ENCODE measurements at places on chromosomes 2 and 18.

GRCh38 chr2:1051075-1051474 is 100.4 kb downstream of the SNTG2 start:
- no peak for DNase-seq

- DNase-seq: no peak
Observed at GRCh38 chr2:23925702-23926289, 1.1 kb downstream of the ATAD2B start.

DNA sequence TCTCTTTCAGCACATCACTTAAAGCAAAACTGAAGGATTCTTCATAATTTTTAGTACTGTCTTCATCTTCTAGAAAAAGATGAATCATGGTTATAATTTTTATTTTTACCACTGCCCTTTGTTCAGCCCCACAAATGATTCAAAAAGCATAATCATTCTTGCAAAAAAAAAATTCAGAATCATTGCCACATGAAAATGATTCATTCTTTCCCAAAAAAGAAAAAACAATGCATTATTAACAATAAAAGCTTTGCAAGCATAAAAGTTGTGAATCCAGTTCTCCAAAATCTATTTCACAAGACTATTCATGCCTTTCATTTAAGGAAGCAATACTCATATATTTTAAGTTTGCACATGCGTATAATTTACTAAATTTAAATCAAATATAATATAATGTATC is 204.8 kb downstream of the RBM43 start:
- DNase-seq: no peak

DNA sequence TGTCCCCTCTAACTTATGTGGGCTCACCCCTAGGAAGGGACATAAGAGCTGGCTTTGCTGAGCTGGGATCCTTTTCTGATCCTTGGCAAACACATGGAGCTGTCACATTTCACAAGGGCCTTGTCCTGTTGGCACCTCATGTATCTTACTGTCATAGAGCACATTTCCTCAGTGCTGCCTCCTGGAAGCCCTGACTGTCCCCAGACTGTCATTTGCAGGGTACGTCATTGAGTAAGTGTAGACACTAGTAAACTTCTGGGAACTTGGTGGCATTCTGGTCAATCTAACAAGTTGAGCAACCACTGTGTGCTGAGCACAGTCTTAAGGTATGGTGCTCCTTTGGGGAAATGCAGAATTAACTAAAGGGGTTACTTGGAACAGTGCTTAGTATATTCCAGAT is 94.5 kb upstream of the IL1R2 start:
- no peak for DNase-seq

DNA sequence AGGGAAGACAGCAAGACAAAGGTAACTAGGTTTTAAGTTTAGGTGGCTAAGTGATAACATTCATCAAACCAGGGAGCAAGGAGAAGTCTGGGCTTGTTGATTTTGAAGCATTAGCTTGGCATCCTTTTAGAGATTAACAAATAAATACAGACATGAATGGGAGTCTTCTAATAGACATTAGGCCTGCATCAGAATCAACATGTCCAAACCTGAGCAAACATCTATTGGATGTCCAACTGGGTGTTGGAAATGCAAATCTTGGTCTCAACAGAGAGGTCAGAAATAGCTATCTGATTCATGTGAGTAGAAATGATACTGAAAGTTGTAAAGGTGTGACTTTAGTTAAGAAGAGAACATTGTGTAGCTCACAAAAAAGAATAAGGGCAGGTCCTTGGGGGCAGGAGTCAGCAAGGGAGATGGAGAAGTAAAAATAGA is 85.5 kb upstream of the RND3 start:
- no peak for DNase-seq

- no peak for DNase-seq
Observed at GRCh38 chr2:163374282-163374681, 361.5 kb downstream of the FIGN start.

DNA sequence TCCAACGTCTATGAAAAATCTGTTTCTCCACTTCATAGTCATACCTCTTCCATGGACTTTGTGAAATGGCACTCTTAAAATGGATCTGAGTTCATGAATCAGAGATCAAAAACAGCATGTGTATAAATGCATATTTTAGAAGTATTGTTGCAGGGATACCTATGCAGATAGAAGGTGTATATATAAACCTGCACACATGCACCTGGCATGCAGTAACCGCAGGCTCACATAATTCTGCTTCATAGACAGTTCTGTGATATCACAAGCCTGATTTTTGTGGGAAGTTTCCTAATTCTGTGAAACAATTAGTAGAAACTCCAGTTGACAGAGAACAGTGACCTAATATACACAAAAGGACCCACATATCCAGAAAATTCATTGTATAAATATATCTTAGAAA is 421.7 kb downstream of the TGIF1 start:
- DNase-seq: no peak

- no peak for DNase-seq
Observed at GRCh38 chr2:13227578-13227977, 510.8 kb downstream of the TRIB2 start.

DNA sequence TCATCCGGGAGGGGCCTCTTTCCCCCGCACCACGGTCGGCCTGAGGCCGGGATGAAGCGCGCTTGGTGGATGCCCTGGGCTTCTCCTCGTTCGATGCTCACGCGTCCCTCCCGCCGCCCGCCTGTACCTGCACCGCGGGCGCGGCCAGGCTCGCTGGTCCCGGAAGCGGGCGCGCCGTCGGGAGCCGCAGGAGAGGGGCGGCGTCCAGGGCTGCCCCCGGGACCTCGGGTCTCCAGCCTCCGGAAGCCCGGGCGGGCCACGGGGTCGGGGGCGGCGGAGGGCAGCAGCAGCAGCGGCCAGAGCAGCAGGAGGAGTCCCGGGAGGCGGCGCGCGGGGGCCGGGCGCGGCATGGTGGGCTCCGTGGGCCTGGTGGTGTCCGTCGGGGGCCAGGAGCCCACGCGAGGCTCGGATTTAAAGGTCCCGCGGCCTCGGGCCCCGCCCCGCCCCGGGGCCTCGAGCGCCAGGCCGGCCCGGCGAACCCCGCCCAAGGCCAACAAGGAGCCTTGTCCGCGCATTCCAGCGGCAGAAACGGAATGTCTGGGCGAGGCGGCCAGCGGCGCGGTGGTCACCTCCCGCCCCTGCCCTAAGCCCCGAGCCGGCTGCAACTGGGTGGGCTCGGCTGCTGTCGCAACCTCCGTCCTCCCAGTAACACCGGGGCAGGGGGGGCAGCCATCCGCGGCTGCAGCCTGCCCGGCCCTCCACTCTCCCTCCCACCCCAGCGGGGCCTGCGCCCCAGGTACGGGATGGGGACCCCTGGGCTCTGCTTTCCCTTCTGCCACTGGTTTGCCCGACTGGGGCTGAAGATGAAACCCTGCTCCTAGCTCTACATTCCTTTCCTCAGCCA is at the start of gene MATN3:
MATN3 (minus strand) TSS at position 387 of the 844 bp plus-strand sequence; CDS start at position 350, 37 bp downstream.
- peak; percentile 13 for DNase-seq

GRCh38 chr2:192146069-192147015 is 48.4 kb downstream of the TMEFF2 start:
- DNase-seq: no peak
